ENCODE measurements at places on chromosomes 6 and 20. TPM values are rescaled to one million over a fixed set of nuclear protein-coding genes. Genes with fewer than 3 reads are reported as not detected.

SMPD2 gene
- total RNA-seq: 8.8 TPM

COL10A1 gene
- not detected for total RNA-seq

ANKEF1 gene
- total RNA-seq: 5.8 TPM

LPA gene
- total RNA-seq: not detected

DAAM2 gene
- not detected for total RNA-seq

PROKR2 gene
- not detected for total RNA-seq

IL20RA gene
- total RNA-seq: not detected

SLC17A4 gene
- total RNA-seq: not detected

GMNN gene
- total RNA-seq: 50.8 TPM

TTLL9 gene
- not detected for total RNA-seq

PLTP gene
- total RNA-seq: 8.9 TPM

SLC35A1 gene
- total RNA-seq: 12.7 TPM

MOG gene
- total RNA-seq: not detected

EZR gene
- total RNA-seq: 177 TPM

GABRR1 gene
- not detected for total RNA-seq

CAGE1 gene
- total RNA-seq: 0.31 TPM

PPP1R11 gene
- 63.1 TPM for total RNA-seq

FOXS1 gene
- total RNA-seq: not detected

HEY2 gene
- total RNA-seq: not detected

LINC00237 gene
- total RNA-seq: 0.41 TPM

ATP6V1G2 gene
- 5.6 TPM for total RNA-seq

C6orf58 gene
- not detected for total RNA-seq

ANGPT4 gene
- not detected for total RNA-seq

All from activated T-cell treated with anti-CD3 and anti-CD28 coated beads, Interleukin-2, amount 50 U/mL, for 72 hours (primary cell).